ENCODE measurements at places on chromosomes 16 and 17.

DNA sequence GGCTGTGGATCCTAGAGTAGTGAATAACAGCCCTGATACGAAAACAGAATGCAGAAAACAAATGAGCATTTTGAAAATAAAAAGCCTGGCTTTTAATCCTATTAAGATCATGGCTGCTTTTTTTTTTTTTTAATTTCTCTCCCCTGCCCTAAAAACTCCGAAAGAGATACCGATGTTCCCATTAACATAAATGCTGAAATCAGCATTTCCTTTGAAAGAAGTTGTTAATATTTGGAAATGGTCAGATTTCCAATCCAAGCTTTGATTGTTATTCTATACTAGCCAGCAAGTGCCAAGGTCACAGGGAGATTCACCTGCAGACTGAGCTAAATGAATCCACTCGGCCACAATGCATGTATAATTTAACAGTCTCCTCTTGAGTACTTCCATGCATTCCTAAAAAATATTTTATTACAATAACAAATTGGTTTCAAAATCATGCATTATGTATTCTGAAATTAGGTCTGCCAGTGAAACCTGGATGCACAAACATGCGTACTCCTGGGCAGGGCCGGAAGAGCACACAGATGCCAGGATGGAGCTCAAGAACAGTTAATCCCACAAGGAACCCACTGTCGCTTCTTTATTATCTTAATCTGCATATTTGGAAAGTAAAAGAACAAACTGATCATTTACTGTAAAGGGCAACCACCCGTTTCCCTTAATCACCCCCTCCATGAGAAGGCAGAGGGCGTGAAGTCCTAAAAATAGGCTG is 521.5 kb upstream of the ZFHX3 start:
- DNase-seq = no peak

DNA sequence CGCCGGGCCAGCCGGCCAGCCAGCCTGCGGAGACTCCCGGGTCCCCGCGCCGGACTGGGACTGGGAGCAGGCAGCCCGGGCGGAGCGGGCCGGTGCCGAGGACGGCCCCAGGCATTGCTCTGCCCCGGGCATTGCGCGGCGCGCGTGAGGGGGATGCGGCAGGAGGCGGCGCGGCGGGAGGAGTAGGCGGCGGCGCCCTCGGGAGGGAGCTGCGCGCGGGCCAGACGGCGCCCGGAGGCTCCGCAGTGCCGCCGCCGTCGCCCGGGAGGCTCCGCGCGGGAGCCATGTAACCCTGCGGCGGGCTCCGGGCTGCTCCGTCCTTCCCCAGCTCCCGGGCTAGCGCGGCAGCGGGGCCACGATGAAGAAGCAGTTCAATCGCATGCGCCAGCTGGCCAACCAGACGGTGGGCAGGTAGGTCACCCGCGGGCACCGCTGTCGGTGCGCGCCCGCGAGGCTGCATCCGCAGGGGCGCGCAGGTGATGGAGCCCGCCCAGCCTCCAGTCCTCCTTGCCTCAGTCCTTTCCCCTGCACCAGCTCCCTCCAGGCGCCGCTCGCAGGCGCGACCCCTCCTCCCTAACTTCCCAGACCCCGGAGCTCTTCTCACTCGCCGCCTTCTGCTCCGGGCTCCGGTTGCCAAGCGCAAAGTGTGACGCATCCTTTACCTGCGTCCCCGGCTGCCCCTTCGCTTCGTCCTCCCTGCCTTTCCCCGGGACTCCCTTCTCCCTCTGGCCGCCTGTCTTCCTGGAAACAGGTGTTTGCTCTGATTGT is at the start of gene ARHGAP44:
Gene ARHGAP44 (plus strand): TSS at position 18 of the 768 bp plus-strand sequence. CDS start 341 bp downstream, at position 359.
- DNase-seq = peak; percentile 7

DNA sequence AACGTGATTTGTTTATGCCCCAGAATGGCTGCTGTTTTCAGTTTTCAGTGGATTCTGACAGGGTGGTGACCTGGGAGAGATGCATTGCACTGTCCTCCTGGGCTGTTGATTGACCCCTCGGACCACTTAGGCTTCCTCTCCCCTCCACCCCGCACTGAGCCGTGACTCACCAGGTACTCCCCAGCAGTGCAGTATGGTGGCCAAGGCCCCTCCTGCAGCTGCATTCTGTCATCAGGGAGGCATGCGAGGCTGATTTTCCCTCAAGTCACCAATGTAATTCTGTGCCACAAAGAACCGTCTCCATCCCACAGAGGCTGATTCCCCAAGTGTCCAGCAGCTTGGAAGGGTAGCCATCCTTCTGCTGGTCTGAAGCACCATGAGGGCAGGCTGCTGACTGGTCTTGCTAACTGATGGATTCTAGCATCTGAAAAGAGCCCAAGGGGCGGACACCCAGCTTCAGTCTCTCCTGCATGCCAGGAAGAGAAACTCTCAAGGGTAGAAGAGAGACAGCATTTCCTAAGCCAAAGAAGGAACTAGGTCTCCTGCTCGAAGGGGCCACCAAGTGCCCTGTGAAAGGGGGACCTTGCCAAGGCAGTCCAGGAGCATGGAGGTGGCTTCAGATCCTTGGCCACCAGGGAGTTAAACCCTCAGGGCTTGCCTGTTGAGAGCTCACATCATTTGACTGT is 148.1 kb downstream of the SOCS1 start:
- DNase-seq = no peak

- no peak for DNase-seq
These were observed 27.8 kb downstream of the ENDOV start for GRCh38 chr17:80442764-80443163.

DNA sequence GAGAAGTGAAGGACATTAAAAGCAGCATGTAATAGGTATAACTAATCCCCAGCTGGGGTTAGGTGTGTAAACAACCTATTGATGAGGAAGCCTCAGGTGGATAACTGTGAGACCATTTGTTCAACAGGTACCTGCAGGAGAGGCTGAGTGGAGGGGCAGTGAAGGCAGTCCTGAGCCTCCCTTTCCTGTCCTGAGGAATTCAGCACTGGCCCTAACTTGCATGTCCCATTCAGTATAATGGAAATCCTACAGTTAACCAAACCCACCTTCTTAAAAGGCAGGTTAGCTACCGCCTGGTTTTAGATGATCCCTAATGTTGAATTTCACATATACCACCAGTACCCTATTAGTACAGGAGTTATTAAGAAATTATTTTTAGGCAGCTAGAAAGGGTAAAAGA is 225.9 kb upstream of the GOT2 start:
- DNase-seq = no peak

DNA sequence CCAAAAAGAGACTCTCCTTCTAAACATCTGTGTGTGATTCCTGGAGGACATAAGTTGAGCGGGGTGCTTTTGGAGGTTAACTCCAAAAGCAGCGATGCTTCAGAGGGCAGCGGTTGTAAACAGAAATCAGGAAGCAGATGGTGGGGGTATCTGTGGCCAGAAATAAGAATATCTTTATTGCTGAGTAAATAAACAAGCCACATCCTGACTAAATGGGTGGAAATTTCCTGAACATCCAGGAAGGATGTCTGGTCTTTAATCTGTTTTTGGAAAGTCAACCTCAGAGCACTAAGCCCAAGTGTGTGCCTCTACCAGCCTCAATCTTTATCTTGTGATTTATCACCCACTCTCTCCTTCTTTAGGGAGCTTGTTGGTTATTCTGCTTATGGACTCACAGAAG is 123.3 kb downstream of the CDH13 start:
- DNase-seq = no peak

Data from HT-29 (cell line).